ENCODE measurements at places on chromosomes 3 and 15.

- DNase-seq = peak; percentile 48
Observed at GRCh38 chr15:90001062-90001682, at the start of gene ZNF710. ZNF710 (plus strand) TSS chr15:90001324; CDS start chr15:90067138, 65,814 bp downstream.

- no peak for DNase-seq
Observed at GRCh38 chr15:37370941-37371340, 270.6 kb upstream of the MEIS2 start.

- no peak for DNase-seq
Observed at GRCh38 chr15:25582886-25583285, 144.1 kb upstream of the UBE3A start.

- no peak for DNase-seq
Observed at GRCh38 chr3:122665881-122666280, 14.8 kb upstream of the PARP14 start.

- no peak for DNase-seq
Observed at GRCh38 chr3:183725387-183725786, 27.8 kb downstream of the YEATS2 start.

GRCh38 chr15:64070965-64071851 lies 22.4 kb downstream of the CIAO2A start:
- peak; percentile 58 for DNase-seq

Data from tibial nerve (tissue), 4 donors.